Uterus (tissue), 4 donors: ENCODE measurements at places on chromosomes 11 and 22.

GRCh38 chr11:75878933-75879332 lies 63.9 kb downstream of the UVRAG start:
- H3K4me3 ChIP-seq, result no peak overlapping the region
- no peaks in the 10 kb centered on the region for H3K4me1 ChIP-seq

- peak overlapping the region; percentile 99 for H3K27ac ChIP-seq
- H3K4me3 ChIP-seq, result peak overlapping the region; percentile 38
- no peak for DNase-seq
- H3K36me3 ChIP-seq, result no peaks in the 10 kb centered on the region
- peaks cover 6% of the 10 kb centered on the region for H3K4me1 ChIP-seq
Observed at GRCh38 chr11:312092-312816, 1.6 kb upstream of the IFITM1 start.

DNA sequence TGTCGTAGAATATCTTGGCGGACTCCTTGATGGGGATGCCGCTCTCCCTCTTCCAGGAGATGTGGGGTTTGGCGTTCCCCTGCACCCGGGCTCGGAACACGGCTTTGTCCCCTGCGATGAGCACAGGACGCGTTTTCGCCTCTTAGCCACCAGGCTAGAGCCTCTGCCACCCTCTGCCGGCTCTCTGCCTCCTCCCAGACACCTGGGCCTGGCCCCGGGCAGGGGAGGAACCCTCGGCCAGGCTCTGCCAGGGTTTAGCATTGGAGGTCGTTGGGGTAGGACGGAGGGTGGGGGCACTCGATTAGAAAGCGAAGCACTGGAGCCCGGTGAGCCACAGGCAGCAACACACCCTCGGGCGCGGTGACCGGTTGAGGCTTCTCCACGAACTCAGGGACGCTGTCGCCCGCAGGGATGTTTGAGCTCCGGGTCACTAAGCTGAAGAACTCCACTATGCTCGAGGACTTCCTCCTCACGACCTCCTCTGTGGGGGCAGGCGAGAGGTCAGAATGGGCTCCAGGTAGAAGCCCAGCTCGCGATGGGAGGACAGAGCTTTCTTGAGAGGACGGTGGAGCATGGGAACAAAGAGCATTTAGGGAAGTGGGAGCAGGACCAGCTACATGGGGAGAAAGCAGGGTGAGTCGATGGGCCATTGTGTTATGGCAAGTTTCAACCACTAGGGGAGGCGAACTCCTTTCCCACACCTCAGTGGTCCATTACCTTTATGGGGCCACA lies 4.3 kb downstream of the IGSF22 start:
- H3K4me3 ChIP-seq, result peak overlapping the region; percentile 55
- peak; percentile 37 for DNase-seq
- no peaks in the 10 kb centered on the region for H3K4me1 ChIP-seq
- H3K27ac ChIP-seq, result peak overlapping the region; percentile 88
- no peaks in the 10 kb centered on the region for H3K27me3 ChIP-seq
- H3K36me3 ChIP-seq, result no peaks in the 10 kb centered on the region

DNA sequence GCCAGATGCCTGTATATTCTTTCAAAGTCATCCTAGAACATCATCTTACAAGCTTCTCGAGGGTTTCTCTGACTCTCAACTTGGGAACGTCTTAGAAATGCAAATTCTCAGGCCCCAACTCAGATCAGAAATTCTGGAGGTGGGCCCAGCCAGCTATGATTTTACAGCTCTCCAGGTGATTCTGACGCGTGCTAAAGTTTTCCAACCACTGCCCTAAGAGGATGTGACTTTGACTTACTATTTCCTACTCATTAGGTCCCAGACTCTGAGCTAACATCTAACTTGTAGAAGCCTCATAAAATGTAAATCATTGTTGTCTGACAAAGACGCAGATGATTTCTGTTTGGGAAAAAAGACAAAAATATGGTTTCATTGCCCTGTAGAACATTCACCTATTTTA lies 61.1 kb downstream of the IRAG1 start:
- no peak overlapping the region for H3K4me3 ChIP-seq
- DNase-seq, result no peak

- no peaks in the 10 kb centered on the region for H3K27me3 ChIP-seq
- H3K4me1 ChIP-seq, result no peaks in the 10 kb centered on the region
- H3K27ac ChIP-seq, result no peak overlapping the region
- H3K4me3 ChIP-seq, result no peak overlapping the region
- H3K36me3 ChIP-seq, result no peaks in the 10 kb centered on the region
Observed at GRCh38 chr22:48536541-48537342, 1290.9 kb downstream of the BRD1 start.

DNA sequence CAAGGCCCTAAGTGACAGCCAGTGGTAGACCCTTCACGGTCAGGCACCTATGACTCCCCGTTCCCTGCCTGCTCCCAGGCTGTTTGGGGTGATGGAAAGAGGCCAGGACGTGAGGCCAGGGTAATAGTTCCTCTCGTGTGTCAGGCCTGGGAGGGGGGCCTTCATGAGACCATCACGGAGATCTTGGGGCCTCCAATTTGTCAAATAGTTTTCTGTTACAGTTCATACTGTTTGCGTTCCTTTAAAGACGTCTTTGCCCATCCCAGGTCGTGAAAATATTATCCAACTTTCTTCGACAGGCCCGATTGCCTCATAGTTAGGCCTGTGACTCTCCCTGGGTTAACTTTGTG lies 62.2 kb upstream of the KCNQ1OT1 start:
- H3K27ac ChIP-seq, result no peak overlapping the region
- H3K4me3 ChIP-seq, result no peak overlapping the region
- H3K27me3 ChIP-seq, result no peaks in the 10 kb centered on the region
- no peak for DNase-seq

GRCh38 chr11:36376888-36377758 lies 81.0 kb downstream of the PRR5L start:
- H3K4me1 ChIP-seq, result peaks cover 7% of the 10 kb centered on the region
- H3K27ac ChIP-seq, result peak overlapping the region; percentile 50
- H3K27me3 ChIP-seq, result no peaks in the 10 kb centered on the region
- H3K4me3 ChIP-seq, result peak overlapping the region; percentile 50
